ENCODE measurements at places on chromosomes 12 and 14. TPM values are rescaled to one million over a fixed set of nuclear protein-coding genes. Genes with fewer than 3 reads are reported as not detected.
A peak's percentile ranks its signal among the peaks of the same experiment; 100 is the strongest.

PIWIL1 gene
- not detected for total RNA-seq

DNA sequence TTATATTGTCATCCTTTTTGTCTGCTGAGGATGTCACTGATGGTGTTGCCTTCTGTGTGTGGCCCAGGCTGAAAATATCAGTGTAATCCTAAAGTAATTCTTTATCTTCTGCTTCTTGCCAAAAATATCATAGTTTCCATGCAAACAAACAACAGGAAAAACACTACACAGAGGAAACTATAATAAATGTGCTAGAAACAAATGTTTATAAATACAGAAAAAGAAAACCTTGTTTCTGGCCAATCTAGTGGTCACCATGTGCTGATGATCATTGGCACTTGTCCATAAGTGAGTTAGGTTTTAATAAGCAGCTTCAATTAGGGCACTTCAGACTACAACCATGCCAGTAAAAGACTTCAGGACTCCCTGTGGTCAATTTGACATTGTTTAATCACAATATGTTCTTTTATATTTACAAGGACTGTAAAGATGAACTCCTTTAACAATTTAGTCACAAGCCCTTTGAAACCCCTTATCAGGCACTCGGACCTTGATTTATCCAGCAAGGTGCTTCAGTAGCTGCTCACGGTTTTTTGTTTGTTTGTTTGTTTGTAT is 124.8 kb downstream of the TMTC3 start:
- no peak overlapping the region for H3K4me3 ChIP-seq
- no peaks in the 10 kb centered on the region for H3K27me3 ChIP-seq

GRCh38 chr14:22630486-22630885 is 13.7 kb downstream of the OR6J1 start:
- no peaks in the 10 kb centered on the region for H3K4me1 ChIP-seq
- H3K36me3 ChIP-seq, result no peaks in the 10 kb centered on the region
- no peak overlapping the region for H3K4me3 ChIP-seq
- H3K27ac ChIP-seq, result no peak overlapping the region

DNA sequence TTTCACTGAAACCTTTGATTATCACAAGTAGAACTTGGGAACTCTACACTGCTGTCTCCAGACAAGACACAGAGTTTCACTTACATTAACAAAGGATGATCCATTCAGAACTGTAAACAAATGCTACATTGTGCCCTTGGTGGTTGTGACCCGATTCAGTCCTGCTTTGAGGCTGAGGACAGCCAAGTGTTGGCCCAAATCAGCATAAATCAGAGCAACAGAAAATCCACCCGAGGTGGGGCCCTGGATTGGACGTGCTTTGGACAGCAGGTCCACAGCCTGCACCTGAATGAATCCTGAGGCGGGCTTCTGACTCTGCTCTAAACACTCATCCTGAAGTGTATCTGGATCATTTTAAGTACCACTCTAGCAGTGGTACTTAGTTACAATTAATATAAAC is 68.8 kb downstream of the PPP2R5C start:
- H3K36me3 ChIP-seq, result no peaks in the 10 kb centered on the region
- no peak overlapping the region for H3K27ac ChIP-seq
- peaks cover 4% of the 10 kb centered on the region for H3K4me1 ChIP-seq
- no peaks in the 10 kb centered on the region for H3K27me3 ChIP-seq
- no peak for DNase-seq
- no peak overlapping the region for H3K4me3 ChIP-seq

DNA sequence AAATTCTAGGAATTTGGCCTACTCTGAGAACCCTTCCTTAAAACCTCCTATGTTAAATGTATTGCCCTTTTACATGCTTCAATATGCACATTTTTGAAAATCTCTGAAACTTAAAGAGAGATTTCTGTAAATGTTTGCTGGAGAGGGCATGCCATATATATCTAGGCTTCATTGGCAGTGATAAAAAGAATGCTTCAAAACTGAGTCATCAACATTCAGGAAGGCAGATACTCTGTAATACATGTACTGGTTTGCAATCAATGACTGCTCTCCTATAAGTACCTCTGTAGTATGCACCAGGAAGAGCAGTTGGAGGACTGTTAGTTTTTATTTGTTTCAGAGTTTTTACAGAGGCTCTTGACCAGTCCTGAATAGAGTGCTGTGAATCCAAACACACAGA is 739.9 kb downstream of the SLC16A7 start:
- no peak overlapping the region for H3K4me3 ChIP-seq
- H3K36me3 ChIP-seq, result no peaks in the 10 kb centered on the region
- H3K27ac ChIP-seq, result no peak overlapping the region
- no peak for DNase-seq
- no peaks in the 10 kb centered on the region for H3K27me3 ChIP-seq
- no peaks in the 10 kb centered on the region for H3K4me1 ChIP-seq

GRCh38 chr12:46722394-46723185 is 103.2 kb downstream of the SLC38A4 start:
- H3K4me1 ChIP-seq, result no peaks in the 10 kb centered on the region
- H3K4me3 ChIP-seq, result no peak overlapping the region
- no peak for DNase-seq

- peaks cover 40% of the 10 kb centered on the region for H3K36me3 ChIP-seq
- H3K27ac ChIP-seq, result peak overlapping the region; percentile 85
- H3K4me3 ChIP-seq, result peak overlapping the region; percentile 78
- H3K27me3 ChIP-seq, result no peaks in the 10 kb centered on the region
- no peak for DNase-seq
Measured at GRCh38 chr14:20460458-20461224, 593 bp downstream of the PIP4P1 start.

GRCh38 chr14:59037086-59037485 is 151.4 kb upstream of the DAAM1 start:
- no peaks in the 10 kb centered on the region for H3K27me3 ChIP-seq
- H3K36me3 ChIP-seq, result no peaks in the 10 kb centered on the region
- H3K4me1 ChIP-seq, result no peaks in the 10 kb centered on the region
- H3K4me3 ChIP-seq, result no peak overlapping the region
- no peak for DNase-seq

TGM1 gene
- 2.2 TPM for total RNA-seq

GRCh38 chr12:99311373-99311772 is 336.2 kb upstream of the GARIN6 start:
- no peak overlapping the region for H3K27ac ChIP-seq
- DNase-seq, result no peak
- no peaks in the 10 kb centered on the region for H3K27me3 ChIP-seq

- H3K27ac ChIP-seq, result no peak overlapping the region
- H3K4me1 ChIP-seq, result no peaks in the 10 kb centered on the region
- no peak overlapping the region for H3K4me3 ChIP-seq
- H3K36me3 ChIP-seq, result no peaks in the 10 kb centered on the region
- no peak for DNase-seq
- H3K27me3 ChIP-seq, result no peaks in the 10 kb centered on the region
Measured at GRCh38 chr14:81818271-81818670, 284.6 kb upstream of the SEL1L start.

TBC1D30 gene
- 5.7 TPM for total RNA-seq

DNA sequence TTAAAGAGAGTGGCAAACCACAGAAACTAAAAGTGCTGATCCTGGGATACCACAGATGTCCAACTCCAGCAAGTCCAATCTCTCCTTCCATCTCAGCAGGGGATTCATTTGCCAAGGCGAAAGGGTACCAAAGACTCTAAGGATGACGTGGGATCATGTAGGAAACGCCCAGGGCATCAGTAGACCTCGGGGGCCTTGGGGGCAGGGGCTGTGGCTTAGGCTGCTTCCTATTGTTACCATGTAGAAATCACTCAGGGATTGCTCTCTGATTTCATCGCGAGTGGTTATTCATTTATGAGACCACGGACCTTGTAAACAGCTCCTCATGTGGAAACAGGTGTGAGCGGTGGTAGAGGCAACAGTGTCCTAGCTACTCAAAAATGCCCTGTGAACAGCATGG is 149.3 kb upstream of the FKBP4 start:
- no peak overlapping the region for H3K4me3 ChIP-seq
- H3K27ac ChIP-seq, result no peak overlapping the region
- no peaks in the 10 kb centered on the region for H3K27me3 ChIP-seq

SLC22A17 gene
- total RNA-seq, result 39.4 TPM

DNA sequence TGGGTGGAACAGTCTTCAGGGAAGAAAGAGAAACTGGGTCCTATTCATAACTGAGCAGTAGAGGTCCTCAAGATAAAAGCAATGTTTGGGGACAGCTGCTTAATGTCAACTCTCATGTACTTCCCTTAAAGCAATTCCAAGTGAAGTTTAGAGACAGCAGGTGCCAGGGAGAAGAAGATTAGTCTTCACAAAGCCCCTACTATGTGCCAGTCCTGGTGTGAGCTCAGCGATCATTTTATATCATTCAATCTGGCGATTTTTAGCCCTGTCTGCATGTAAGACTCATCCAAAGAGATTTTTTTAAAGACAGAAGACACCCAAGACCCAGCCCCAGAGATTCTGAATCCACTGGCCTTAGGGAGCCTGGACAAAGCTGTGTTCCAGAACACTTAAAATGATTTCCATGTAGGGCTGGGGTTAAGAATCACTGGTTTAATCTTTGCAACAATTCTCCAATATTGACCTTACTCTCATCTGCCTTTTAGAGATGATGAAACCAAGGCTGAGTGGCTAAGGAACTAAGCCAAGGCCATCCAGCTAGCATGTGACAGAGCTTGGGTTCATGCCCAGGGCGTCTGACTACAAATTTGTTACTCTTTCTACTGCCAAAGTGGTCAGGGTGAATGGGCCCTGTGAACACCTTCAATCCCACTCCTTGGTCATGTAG is 404.5 kb upstream of the TBX3 start:
- no peak for DNase-seq
- H3K27me3 ChIP-seq, result no peaks in the 10 kb centered on the region
- H3K36me3 ChIP-seq, result no peaks in the 10 kb centered on the region
- H3K4me1 ChIP-seq, result no peaks in the 10 kb centered on the region

GRCh38 chr12:65238609-65239008 is 39.9 kb upstream of the MSRB3 start:
- H3K36me3 ChIP-seq, result peaks cover 8% of the 10 kb centered on the region
- no peaks in the 10 kb centered on the region for H3K4me1 ChIP-seq
- no peaks in the 10 kb centered on the region for H3K27me3 ChIP-seq
- no peak overlapping the region for H3K4me3 ChIP-seq
- DNase-seq, result no peak

DNA sequence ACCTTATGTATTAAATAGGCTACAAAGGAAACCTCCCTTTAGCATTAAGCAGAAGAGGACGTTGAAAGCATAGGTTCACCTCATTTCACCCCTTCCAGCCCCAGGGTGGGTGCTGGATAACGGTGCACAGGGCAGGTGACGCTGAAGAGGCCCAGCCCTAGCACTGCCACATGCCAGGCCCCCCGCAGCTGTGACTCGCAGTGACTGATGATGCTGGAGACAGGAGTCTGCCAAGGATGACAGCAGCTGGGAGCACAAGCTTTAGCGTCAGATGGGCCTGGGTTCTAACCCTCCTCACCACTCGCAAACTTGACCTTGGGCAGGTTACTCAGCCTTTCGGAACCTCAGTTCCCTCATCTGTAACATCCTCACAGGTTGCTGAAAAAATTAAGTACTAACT is 76.7 kb downstream of the TBK1 start:
- H3K27ac ChIP-seq, result no peak overlapping the region
- peaks cover 4% of the 10 kb centered on the region for H3K4me1 ChIP-seq
- DNase-seq, result no peak
- no peaks in the 10 kb centered on the region for H3K36me3 ChIP-seq

DNA sequence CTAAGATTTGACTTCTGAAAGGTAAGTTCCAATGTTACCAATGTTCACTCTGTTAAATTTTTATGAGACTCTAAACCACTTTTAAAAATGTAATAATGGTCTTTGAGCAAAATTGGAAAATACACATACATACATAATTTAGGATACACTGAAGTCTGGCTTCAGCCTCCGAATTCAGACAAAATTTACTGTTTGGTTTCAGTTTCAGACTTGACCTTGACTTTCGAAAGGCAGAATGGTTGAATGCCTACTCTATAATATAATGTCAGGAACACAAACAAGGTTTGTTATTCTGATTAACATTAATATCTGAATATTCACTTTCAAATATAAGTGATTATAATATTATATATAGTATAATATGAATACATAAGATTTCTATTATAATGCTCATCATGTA is 74.1 kb upstream of the KRAS start:
- no peaks in the 10 kb centered on the region for H3K27me3 ChIP-seq
- no peak for DNase-seq
- no peak overlapping the region for H3K4me3 ChIP-seq

- H3K36me3 ChIP-seq, result no peaks in the 10 kb centered on the region
- H3K27me3 ChIP-seq, result peaks cover 63% of the 10 kb centered on the region
- H3K27ac ChIP-seq, result no peak overlapping the region
Measured at GRCh38 chr12:57726884-57727757, 11.4 kb downstream of the AGAP2 start.

VSX2 gene
- total RNA-seq, result 0.22 TPM

DNA sequence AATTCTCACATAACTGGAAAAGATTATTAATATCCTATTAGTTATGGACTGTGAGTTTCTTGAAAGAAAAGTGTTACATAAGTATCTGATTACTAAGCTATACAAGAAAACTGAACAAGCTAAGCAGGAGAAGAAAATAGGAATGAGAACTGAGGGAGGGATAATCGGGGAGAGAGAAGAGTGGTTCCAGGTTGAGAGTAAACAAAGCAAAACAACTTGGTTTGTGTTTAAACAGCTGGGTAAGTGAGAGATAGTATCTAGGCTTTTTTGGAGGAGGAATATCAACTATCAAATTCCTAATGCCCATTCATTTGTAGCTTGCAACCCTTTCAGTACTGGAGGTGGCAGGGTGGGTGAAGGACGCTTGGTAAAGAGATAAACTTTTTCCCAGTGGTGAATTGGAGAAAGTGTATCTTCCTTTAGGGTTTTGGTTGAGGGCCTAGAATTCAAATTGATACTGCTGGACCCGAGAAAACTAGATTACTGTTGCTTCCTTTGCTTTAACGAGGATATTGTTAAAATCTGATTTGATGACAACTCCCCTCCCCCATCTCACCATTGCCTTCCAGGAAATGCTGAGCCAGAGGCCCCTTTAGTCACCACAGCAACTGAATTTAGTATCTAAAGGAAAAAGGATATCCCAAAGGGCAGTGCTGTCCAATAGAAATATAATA is 2.0 kb upstream of the SLC2A3 start:
- no peak overlapping the region for H3K27ac ChIP-seq
- no peak overlapping the region for H3K4me3 ChIP-seq
- H3K27me3 ChIP-seq, result no peaks in the 10 kb centered on the region
- H3K4me1 ChIP-seq, result peaks cover 3% of the 10 kb centered on the region
- peaks cover 2% of the 10 kb centered on the region for H3K36me3 ChIP-seq
- DNase-seq, result no peak

TSPAN11 gene
- total RNA-seq, result 3.9 TPM

GRCh38 chr12:11795913-11796459 is 146.5 kb downstream of the ETV6 start:
- H3K4me3 ChIP-seq, result no peak overlapping the region
- no peaks in the 10 kb centered on the region for H3K27me3 ChIP-seq
- peaks cover 8% of the 10 kb centered on the region for H3K4me1 ChIP-seq
- no peak for DNase-seq
- H3K27ac ChIP-seq, result no peak overlapping the region

DNA sequence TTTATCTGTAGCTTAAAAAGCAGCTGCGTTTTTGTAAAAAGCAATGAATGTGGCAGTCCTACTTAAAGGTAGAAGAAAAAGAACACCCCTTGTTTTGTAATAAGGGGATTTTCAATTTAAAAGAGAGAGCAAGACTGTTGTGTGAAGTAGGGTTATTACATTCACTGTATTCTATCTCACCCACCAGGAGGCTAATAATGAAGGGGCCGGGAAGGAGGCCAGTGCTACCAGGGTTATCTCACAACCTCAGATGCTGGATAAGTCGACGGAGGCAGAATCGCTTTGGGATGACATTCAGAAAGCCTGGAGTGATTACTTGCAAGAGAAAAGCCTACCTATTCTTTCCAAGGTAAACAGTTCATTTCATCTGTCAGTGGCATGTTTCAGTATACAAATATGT is 97.7 kb downstream of the RMST start:
- H3K4me3 ChIP-seq, result no peak overlapping the region
- no peak for DNase-seq
- H3K27ac ChIP-seq, result no peak overlapping the region
- peaks cover 27% of the 10 kb centered on the region for H3K4me1 ChIP-seq
